ENCODE measurements at places on chromosomes 6 and 20.

- H3K27ac ChIP-seq: no peak overlapping the region
- H3K4me3 ChIP-seq: no peak overlapping the region
- DNase-seq: no peak
These were observed 39.7 kb upstream of the CCDC167 start for GRCh38 chr6:37539171-37540028.

DNA sequence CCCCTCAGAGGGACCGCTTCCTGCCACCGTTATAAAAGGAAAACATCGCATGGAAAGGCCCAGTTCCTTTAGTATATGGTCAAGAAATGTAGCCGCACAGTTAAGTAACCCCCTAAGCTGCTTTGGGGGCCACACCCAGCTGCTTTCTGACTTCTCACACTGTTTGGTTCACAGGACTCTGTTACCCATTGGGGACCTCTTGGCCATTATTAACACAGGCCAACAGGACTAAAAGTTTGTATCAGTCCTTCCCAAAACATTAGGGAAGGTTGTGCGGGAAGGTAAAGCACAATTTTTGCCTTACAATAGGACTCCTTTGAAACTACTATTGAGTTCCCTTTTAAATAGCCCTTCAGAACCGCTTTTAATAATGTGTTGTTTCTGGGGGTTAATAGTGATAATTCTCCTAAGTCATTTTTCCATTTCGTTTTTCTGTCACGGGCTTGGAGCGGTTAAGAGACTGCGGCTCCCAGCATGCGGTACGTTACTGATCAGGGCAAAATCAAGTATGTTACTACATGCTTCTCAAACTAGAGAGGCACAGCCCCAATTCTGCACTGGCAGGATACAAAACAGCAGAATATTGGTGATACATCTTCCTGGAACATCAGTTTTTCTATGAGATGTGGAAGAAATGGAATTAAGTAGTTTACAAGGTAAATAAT, 668 bp upstream of the RPP40 start:
- no peaks in the 10 kb centered on the region for H3K27me3 ChIP-seq
- DNase-seq: no peak
- H3K27ac ChIP-seq: peak overlapping the region; percentile 80
- peak overlapping the region; percentile 79 for H3K4me3 ChIP-seq
- H3K36me3 ChIP-seq: peaks cover 10% of the 10 kb centered on the region

GRCh38 chr6:168105813-168106632, 27.0 kb upstream of the FRMD1 start:
- H3K27ac ChIP-seq: no peak overlapping the region
- H3K27me3 ChIP-seq: no peaks in the 10 kb centered on the region
- H3K4me3 ChIP-seq: no peak overlapping the region
- no peak for DNase-seq
- H3K36me3 ChIP-seq: no peaks in the 10 kb centered on the region

- H3K4me1 ChIP-seq: no peaks in the 10 kb centered on the region
- H3K36me3 ChIP-seq: no peaks in the 10 kb centered on the region
- H3K27me3 ChIP-seq: peaks cover 3% of the 10 kb centered on the region
- DNase-seq: no peak
- H3K27ac ChIP-seq: no peak overlapping the region
- no peak overlapping the region for H3K4me3 ChIP-seq
These were observed 55.9 kb upstream of the NUP153 start for GRCh38 chr6:17762651-17763050.

- no peaks in the 10 kb centered on the region for H3K36me3 ChIP-seq
- H3K4me1 ChIP-seq: no peaks in the 10 kb centered on the region
- H3K4me3 ChIP-seq: no peak overlapping the region
- no peaks in the 10 kb centered on the region for H3K27me3 ChIP-seq
- no peak for DNase-seq
- H3K27ac ChIP-seq: no peak overlapping the region
These were observed 18.1 kb upstream of the NOX3 start for GRCh38 chr6:155473741-155474140.

DNA sequence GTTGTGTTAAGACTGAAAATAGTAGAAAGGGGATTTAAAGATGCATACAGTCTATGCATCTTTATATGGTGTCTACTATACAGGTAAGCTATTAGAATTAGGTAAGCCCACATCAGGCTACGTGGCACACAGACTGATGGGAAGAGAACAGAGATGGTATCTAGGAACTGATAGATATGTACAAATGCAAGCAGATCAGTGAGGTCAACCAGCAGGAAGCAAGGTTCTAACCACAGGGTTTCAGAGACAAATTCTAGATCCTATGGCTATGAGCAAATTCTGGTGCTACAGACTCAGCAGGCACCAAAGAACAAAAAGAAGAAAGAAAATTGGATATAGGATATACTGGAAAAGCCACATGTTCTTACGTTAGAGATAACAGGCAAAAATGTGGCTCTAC, 110.6 kb downstream of the TRDN start:
- no peaks in the 10 kb centered on the region for H3K4me1 ChIP-seq
- no peak for DNase-seq
- H3K27ac ChIP-seq: no peak overlapping the region
- no peaks in the 10 kb centered on the region for H3K27me3 ChIP-seq
- H3K36me3 ChIP-seq: no peaks in the 10 kb centered on the region

DNA sequence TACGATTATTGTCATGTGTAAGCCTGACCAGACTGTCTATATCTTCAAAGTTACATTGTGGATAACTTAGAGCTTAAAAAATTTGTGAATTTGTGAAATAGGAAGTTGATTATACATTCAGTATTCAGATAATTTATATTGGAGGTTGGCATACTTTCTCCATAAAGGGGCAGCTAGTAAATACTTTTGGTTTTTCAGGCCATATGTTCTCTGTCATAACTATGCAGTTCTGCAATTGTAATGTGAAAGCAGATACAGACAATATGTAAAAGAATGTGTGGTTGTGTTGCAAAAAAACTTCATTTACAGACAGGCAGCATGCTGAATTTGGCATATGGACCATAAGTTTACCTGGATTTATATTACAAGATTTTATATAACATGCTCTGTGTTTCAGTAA, 29.3 kb downstream of the HSF2 start:
- H3K4me1 ChIP-seq: no peaks in the 10 kb centered on the region
- no peak overlapping the region for H3K4me3 ChIP-seq
- H3K27ac ChIP-seq: no peak overlapping the region

DNA sequence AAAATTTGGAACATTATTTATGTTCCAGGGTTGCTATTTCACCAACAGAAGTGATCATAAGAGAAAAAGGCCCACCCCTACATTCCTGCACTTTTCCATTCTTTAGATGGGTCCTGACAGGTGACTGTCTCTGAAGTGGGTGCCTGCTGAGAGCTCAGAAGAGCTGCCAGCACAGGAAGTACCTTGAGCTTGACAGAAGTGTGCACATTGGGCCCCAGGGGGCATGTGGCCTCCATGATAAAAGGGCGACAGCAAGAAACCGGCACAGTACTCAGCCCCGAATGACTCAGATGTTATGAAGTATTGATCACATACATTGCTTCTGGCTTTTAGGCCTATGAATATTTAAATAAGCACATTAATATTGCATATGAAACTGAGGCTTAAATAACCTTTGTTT, 150.4 kb downstream of the PCSK2 start:
- H3K27me3 ChIP-seq: no peaks in the 10 kb centered on the region
- H3K4me3 ChIP-seq: no peak overlapping the region
- DNase-seq: no peak
- H3K36me3 ChIP-seq: no peaks in the 10 kb centered on the region
- H3K27ac ChIP-seq: no peak overlapping the region
- H3K4me1 ChIP-seq: no peaks in the 10 kb centered on the region

GRCh38 chr20:4569865-4570264, 151.8 kb upstream of the PRND start:
- no peaks in the 10 kb centered on the region for H3K4me1 ChIP-seq
- peaks cover 7% of the 10 kb centered on the region for H3K27me3 ChIP-seq
- no peak overlapping the region for H3K27ac ChIP-seq
- H3K4me3 ChIP-seq: no peak overlapping the region
- H3K36me3 ChIP-seq: no peaks in the 10 kb centered on the region

DNA sequence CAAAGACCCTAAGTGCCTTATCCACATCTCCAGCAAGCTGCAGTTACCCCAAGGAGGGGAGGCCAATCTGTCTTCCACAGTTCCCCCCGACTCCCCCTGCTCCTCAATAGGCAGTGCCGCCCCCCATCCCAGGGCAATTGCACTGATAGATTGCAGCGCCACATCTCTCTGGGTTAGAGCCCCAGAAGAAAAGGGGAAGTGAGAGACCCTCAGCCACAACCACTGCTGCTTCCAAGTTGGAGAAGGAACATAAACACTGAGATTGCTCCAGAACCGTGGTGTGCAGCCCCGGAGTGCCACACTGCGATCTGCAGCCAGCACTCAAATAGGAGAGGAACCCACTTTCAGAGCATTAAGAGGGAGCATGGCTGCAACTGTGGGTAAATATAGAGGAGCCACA, 101.5 kb downstream of the RWDD2A start:
- H3K4me3 ChIP-seq: no peak overlapping the region
- no peaks in the 10 kb centered on the region for H3K4me1 ChIP-seq
- no peaks in the 10 kb centered on the region for H3K36me3 ChIP-seq

GRCh38 chr20:51266353-51266752, 243.4 kb upstream of the KCNG1 start:
- no peak for DNase-seq
- no peaks in the 10 kb centered on the region for H3K4me1 ChIP-seq
- H3K27ac ChIP-seq: no peak overlapping the region
- H3K4me3 ChIP-seq: no peak overlapping the region

DNA sequence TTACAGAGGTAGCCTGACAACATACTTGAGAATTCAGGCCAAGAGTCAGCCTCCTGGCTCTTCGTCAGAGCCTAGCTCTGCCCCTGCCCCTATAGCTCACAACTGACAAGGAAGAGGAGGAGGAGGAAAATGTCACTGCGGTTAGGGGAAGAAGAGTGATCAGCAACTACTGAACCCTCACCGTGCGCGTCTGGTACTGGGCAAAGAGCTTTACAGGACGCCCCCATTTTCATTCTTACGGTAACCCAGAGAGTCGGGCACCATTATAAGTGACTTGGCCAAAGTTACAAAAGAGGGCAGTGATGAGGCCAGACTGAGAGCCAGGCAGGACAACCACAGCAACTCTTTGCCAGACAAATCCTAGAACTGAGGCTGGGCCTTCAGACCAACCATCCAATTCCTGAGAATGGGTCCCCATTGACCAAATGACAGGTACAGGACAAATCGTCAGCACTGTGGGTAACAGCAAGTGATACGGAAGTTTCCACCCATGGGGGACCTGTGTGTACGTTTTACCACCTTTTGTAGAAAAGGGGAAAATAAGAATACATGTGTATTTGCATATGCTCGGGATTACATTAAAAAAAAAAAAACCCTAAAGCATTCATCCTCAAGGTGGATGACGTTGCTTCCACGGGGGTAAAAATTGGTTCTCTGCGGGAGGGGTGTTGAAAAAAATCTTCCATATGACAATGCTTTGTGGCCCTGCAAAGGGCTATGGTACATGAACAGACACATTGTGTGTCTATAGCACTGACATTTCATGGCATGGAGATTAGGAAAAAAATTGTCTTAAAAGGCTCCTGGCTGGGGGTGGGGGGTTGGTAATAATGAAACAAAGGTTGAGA, 118.0 kb downstream of the NFATC2 start:
- DNase-seq: no peak
- peaks cover 49% of the 10 kb centered on the region for H3K36me3 ChIP-seq
- peak overlapping the region; percentile 71 for H3K4me3 ChIP-seq
- peak overlapping the region; percentile 66 for H3K27ac ChIP-seq
- no peaks in the 10 kb centered on the region for H3K27me3 ChIP-seq

DNA sequence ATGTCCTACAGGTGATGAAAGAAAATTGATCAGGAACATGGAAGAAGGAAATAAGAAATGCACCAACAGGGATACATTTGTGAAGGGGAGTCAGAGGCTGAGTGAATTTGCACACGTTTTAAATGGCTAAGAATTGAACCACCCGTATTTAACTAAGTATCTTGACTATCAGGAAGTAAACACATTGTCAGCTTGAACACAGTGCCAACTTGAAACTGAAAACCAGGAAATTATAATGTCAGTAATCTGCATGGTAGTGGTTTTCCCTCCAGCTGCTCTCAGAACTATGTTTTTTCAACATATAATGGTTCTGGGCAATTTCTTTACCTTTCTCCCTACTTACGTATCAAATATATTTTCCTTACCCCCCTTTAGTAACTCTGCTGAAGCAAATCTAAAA, 366.5 kb upstream of the POU3F2 start:
- H3K27me3 ChIP-seq: no peaks in the 10 kb centered on the region
- H3K27ac ChIP-seq: no peak overlapping the region
- H3K36me3 ChIP-seq: no peaks in the 10 kb centered on the region
- H3K4me1 ChIP-seq: no peaks in the 10 kb centered on the region

DNA sequence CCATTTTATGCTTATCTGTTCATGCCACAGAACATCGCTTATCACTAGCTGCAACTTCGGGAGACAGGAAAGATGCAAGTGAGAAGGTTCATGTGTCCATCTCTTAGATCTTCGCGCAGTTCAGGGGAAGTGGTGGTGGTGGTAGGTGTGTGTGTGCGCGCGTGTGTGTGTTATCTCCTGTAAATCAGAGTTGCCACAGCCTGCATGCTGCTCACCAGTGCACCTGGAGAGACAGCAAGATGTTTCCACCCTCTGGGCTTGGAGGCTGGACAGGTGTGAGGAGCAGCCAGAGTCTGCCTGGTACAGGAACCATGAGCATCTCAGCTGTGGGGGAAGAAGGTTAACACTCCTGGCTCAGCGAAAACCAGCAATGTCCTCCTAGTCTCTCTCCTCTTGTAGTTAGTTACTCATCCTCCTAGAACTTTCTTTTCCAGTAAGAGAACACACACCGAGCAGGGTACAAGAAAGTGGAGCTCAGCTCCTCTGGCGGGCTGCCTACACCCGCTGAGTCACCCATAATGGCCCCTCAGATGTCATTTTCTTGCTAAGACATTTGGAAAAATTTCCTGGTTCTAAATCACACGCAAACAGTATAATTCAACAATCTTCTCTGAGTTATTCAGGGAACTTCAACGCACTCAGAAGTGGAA, 5.1 kb upstream of the TUBB1 start:
- no peaks in the 10 kb centered on the region for H3K27me3 ChIP-seq
- DNase-seq: peak; percentile 61
- peaks cover 24% of the 10 kb centered on the region for H3K4me1 ChIP-seq
- H3K36me3 ChIP-seq: no peaks in the 10 kb centered on the region
- H3K27ac ChIP-seq: no peak overlapping the region
